ENCODE measurements at places on chromosomes 2 and 18.

DNA sequence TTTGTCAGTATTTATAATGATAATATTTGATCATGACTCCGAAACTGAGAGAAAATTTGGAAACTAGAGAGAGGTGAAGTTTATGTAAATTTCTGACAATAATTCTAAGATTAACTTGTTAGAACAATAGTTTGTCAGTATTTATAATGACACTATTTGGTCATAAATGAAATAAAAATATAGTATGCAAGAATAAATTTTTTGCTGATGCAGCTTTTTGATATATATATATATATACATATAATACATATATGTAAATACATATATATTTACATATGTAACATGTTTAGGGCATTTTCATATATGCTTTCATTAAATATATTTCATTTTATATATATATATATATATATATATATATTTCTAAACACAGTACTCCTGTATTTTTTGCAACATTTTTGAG, 1158.1 kb downstream of the LRP1B start:
- no peak for DNase-seq

- DNase-seq = no peak
Measured at GRCh38 chr2:65465857-65466256, 33.5 kb upstream of the SPRED2 start.

DNA sequence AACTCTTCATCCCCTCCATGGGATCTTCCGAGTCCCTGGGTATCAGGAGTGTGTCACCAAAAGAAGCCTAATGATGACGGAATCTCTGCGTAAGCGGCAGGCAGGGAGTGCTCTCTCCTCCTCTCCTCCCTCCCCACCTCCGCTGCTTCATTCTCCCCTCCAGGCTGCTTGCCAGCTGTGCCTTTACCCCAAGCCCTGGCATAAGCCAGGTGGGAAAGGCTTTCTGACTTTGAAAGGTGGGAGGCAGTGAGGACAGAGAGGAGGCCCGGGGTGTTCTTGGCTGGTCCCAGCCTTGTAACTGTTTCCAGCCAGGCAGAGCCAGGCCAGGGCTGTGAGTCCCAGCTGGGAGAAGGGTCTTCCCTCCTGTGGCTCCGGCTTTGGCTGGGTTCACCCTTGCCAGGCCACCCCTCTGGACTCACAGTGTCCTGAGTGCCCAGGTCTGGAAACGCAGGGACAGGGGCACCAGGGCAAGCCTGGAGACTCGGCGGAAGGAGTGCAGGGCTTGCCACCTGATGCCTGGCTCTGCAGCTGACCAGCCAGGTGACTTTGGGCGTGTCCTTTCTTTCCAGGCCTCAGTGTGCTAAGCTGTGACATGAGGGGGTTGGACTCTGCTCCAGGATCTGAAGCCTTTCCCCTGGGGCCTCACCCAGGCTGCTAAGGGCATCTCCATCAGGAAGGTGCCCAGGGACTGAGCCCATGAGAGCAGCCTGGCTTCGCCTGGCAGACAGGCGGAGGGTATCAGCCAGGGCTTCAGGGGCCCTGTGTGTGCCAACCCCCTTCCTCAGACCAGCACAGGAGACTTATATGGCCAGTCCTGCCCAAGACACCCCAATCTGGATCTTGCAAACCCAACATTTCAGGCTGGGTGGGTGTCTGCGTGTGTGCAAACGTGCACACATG, 32.7 kb upstream of the HPCAL1 start:
- no peak for DNase-seq

DNA sequence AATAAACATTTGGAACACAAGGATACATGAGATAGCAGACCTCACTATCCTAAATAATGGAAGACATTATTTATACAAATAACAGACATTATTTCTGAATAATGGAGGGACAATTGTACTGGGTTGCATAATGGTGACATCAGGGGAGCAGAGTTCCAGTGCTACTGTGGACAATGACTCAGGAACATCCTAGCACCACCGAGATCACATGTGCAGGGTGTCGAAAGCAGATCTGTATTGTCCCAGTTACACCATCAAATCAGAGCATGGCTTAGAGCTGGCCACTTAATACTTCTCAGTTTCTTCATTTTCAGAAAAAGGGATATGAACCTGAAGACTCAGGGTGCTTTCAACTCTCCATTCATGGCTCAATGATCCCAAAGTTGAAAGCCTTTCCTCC, 249.1 kb upstream of the RBMS1 start:
- no peak for DNase-seq

DNA sequence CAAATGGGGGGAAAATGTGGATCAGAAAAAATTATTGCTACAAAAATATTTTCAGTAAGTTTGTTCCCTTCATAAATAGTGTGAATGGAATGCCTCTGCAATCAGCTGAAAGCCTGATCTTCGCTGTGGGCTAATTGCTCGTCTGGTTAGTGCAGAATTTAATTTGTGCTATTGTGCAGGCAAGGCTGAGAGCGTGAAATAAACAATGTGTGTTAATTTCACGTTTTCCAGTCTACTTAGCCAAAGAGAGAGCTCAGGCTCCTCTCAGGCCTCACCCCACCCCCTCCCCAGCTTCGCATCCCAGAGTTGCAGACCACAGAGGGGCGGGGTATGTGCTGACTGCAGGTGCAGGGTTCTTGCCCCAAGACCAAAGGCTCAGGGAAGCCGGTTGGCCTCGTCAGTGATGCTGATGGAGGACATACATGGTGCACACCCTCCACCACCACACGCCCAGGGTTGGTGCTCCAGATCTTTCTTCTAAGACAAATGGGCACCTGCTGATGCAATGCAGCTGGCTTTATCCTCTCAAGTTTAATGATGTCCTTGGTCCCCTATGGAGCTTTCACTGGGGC, 302.6 kb upstream of the SLC14A2 start:
- DNase-seq = no peak

DNA sequence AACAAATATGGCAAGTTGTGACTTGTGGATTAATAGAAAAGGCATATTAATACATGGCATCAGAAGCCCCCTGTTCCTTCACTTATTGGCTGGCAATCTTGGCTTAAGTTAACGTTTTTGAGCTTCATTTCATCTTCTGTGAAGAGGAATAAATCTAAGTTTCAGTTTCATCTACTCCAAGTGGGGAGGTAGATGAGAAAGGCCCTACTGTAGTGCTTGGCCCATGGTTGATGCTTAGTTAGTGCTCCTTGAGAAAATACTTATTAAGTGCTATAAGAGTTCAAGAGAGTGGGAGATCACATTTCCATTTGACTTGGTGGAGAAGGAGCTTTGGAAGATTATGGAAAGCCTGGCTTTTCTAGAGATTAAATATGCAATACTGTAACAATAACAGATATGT, 244.3 kb downstream of the BABAM2 start:
- DNase-seq = no peak

GRCh38 chr2:120437604-120438000, 91.7 kb downstream of the INHBB start:
- no peak for DNase-seq

Measured in effector CD4-positive, alpha-beta T cell (primary cell).